Cardiac muscle cell (in vitro differentiated cells and primary cell): ENCODE measurements at places on chromosomes 1 and 21. TPM values are rescaled to one million over a fixed set of nuclear protein-coding genes. Genes with fewer than 3 reads are reported as not detected.

The C1orf87 gene
- not detected in 2 replicates for total RNA-seq

The KCNJ9 gene
- total RNA-seq: 0.03 and 0.11 TPM in 2 replicates

The DENND2C gene
- total RNA-seq: 1.8 TPM in 2 replicates

The FCER1G gene
- total RNA-seq: not detected in 2 replicates

The PANK4 gene
- 62.7 and 63.2 TPM in 2 replicates for total RNA-seq

The DDAH1 gene
- total RNA-seq: 14.0 and 15.5 TPM in 2 replicates

The NTMT2 gene
- total RNA-seq: not detected in 2 replicates

The ZNF695 gene
- 1.1 and 4.3 TPM in 2 replicates for total RNA-seq

The SPRR3 gene
- total RNA-seq: not detected in 2 replicates

GRCh38 chr1:86370601-86371022, 25.5 kb downstream of the ODF2L start:
- DNase-seq: peak; percentile 24

DNA sequence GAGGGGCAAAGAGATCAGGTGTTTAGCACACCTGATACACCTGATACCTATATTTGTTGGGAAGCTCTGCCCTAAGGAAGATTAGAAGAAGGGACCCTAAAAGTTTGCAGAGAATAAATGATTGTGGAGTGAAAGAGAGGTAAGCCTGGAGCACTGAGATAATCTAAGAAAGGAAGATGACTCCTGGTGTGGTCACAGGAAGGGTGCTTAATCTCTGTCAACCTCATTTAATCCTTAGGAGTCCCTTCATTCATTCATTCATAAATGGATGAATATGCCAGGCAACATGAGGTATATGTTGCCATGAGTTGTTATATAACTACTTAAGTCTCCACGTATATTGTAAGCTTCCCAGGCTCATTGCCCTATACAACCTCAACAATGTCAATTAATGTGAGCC, 16.2 kb upstream of the MNDA start:
- no peak for DNase-seq

DNA sequence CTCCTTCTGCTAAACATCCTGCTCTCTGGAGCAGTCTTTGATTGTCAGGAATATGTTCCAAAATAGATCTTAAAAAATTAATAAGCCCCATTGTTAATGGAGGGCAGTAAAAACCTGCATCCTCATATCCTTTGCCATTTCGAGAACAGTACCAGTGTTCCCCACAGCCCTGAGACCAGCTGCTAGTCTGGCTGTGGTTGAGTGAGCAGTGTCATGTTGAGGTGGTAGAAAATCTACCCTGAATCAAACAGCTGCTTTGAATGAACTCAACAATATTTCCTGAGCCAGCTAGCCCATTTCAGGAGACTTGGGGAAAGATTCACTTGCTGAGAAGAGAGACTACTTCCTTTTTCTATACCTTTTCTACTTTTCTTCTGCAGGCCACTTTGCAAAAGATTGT, 24.4 kb downstream of the FABP3 start:
- DNase-seq: no peak

GRCh38 chr1:107357376-107357775, 216.5 kb downstream of the NTNG1 start:
- no peak for DNase-seq

GRCh38 chr1:159964144-159964543, 10.1 kb upstream of the SLAMF9 start:
- no peak for DNase-seq

- DNase-seq: no peak
Measured at GRCh38 chr1:41711581-41711980, 207.1 kb downstream of the HIVEP3 start.

DNA sequence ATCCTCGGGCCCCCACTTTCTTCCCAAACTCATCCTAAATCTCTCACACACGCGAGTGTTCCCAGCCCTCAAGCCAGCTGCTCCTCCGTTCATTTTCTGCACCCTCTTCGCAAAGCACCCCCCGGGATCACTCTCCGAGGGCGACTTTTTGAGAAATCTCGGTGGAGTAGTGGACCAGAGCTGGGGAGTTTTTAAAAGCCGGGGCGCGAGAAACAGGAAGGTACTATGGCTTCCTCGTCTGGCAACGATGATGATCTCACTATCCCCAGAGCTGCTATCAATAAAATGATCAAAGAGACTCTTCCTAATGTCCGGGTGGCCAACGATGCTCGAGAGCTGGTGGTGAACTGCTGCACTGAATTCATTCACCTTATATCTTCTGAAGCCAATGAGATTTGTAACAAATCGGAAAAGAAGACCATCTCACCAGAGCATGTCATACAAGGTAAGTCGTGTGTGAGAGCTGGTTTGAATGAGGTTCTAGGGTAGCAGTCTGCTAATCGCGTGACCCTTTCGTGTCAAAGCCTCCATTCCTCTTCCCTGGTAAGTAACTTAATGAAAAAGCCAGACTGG, 800 bp downstream of the DR1 start:
- DNase-seq: peak; percentile 10

DNA sequence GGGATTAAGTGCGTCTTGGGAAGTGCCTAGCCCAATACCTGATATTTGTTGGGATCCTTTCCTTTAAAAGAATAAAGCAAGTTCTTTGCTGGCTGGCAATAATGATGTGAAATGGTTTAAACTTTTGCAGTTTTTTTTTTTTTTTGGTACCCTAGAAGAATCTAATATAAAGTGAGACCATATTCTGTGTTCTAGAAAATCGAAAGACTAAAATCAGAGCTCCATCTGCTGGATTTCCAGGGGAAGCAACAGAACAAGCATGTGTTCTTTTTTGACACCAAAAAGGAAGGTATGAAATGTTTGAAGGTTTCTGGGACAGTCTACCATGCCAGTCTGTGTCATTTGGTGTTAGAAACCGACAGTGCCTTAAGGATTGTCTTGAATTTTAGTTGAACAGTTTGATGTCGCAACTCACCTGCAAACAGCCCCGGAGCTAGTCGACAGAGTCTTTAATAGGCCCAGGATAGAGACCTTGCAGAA, 6.4 kb downstream of the UTP11 start:
- DNase-seq: peak; percentile 26

- no peak for DNase-seq
Measured at GRCh38 chr1:224734261-224734935, 118.3 kb downstream of the CNIH3 start.

- DNase-seq: peak; percentile 58
Measured at GRCh38 chr1:167455786-167456446, 62.4 kb downstream of the CD247 start.

GRCh38 chr21:24290151-24290833, 1317.0 kb downstream of the MRPL39 start:
- no peak for DNase-seq

- DNase-seq: no peak
Measured at GRCh38 chr1:175287849-175288248, 95.3 kb upstream of the KIAA0040 start.

- no peak for DNase-seq
Measured at GRCh38 chr1:236534151-236534651, 10.4 kb downstream of the LGALS8 start.

GRCh38 chr1:163772246-163772645, 450.5 kb downstream of the NUF2 start:
- DNase-seq: no peak

DNA sequence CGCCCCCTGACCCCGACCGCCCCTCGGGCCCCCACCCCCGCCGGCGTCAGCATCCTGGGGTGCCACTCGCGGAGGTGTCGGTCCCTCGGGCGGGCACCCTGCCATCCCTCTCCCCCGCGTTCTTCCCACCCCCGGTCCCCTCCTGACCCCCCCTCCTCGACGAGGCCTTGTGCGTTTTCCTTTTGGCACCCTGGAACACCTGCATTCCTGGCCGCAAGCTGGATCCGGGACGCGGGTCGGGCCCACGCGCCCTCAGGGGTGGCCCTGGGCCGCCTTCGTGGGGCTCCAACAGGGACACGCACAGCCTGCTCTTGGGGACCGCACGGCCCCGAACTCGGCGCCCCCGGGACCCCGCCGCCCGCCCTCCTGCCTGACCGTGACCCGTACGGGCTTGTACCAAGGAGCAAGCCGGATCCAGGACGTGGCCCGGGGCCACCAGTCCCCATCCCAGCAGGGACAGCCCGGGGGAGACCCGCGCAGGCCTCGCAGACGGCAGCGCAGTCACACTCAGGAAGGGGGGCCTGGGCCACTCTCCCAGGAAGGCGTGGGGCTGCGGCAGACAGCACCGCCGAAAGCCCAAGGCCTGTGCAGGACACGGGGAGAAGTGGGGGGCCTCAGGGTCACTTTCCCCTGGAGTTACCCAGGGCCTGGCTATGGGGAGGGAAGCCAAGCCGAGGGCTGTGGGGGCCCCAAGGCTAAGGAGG, 579 bp upstream of the SLC19A1 start:
- DNase-seq: no peak

DNA sequence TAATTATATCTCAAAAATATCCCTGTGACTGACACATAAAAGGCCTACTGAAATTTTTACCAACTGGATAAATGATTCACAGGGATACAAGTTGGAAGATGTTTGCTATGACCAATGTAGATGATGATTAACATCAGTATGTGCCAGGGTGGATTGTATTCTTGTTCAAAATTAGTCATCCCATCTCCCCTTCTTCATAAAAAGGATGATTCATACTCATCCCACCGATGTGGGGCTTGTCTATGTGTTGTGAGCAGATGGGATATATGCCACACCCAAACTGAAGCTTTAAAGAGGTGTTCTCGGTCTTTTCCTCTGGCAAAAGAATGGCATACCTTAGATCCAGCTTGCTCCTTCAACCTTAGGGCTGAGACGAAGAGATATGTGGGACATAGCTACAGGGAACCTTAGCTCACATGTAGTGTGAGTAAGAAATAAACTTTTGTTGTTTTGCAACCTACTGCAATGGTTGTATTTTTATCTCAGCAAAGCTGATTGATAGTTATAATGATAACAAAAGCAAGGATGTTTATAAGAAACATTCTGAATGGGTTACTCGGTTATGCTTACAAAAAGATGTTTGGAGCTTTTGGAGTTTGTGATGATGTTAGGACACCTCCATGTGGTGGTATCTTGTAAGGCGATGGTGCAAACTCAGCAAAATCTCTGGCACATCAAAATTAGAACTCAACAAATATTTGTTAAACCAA, 29.4 kb downstream of the SPATA17 start:
- DNase-seq: peak; percentile 14
